ENCODE measurements at places on chromosomes 11 and 22. TPM values are rescaled to one million over a fixed set of nuclear protein-coding genes. Genes with fewer than 3 reads are reported as not detected.
A peak's percentile ranks its signal among the peaks of the same experiment; 100 is the strongest.

DNA sequence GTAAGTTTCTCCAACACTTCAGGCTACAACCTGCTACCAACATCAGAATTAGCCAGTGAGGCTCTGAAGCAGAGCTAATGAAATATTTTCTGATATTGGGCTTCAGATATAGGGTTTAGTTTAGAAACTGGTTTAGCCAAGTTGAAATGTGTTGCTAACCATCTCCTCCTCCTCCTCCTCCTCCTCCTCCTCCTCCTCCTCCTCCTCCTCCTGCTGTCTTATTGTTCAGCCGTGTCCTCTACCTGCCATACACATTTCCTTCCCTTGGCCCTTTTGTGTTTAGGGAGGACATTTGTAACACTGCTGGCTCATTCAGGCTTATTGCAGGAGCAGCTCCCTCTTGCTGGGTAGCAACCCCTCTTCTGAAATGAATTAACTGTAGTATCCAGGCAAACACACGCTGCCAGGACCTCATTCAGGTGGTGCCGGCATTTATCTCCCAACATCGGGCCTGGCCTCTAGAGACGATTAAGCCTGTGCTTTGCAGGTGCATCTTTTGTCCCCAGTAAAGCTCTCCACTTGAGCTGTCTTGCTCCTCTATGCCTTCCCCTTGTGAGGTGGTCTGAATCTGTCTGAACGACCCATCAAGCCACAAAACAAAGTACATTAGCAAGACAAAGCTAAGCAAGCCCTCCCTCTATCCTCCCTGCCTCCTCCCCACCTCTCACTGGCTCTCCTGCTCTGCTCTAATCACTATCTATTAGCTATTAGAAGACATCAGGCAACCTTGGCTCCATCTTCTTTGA, 82.9 kb downstream of the KCNJ1 start:
- H3K27ac ChIP-seq = no peak overlapping the region
- no peak for DNase-seq
- no peaks in the 10 kb centered on the region for H3K36me3 ChIP-seq
- H3K4me3 ChIP-seq = no peak overlapping the region

DNA sequence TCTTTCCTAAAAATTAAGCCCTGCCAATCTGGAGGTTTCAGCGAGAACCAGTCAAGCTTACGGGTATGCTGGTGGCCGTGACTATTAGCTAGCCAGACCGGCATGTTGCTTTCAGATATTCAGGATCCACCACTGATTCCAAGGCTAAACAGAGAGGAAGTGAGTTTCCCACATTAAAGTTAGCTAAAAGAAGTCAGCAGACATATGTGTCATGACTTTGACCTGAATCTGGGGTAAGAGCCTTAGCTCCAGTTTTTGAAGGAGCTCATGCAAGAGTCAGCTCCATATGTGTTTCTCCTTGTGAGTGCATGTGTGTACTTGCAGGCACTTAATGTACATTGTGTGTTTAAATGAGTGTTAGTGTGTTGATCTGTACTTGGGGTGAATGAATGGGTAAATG, 1.4 kb downstream of the ZFPL1 start:
- H3K27me3 ChIP-seq = no peaks in the 10 kb centered on the region
- no peak overlapping the region for H3K4me3 ChIP-seq
- no peaks in the 10 kb centered on the region for H3K36me3 ChIP-seq
- no peak for DNase-seq
- peaks cover 7% of the 10 kb centered on the region for H3K4me1 ChIP-seq
- H3K27ac ChIP-seq = no peak overlapping the region

Gene OR51F2
- total RNA-seq = not detected

- no peaks in the 10 kb centered on the region for H3K36me3 ChIP-seq
- no peak overlapping the region for H3K27ac ChIP-seq
- DNase-seq = no peak
- H3K4me1 ChIP-seq = peaks cover 10% of the 10 kb centered on the region
Observed at GRCh38 chr11:46050003-46050461, 71.2 kb downstream of the PHF21A start.

DNA sequence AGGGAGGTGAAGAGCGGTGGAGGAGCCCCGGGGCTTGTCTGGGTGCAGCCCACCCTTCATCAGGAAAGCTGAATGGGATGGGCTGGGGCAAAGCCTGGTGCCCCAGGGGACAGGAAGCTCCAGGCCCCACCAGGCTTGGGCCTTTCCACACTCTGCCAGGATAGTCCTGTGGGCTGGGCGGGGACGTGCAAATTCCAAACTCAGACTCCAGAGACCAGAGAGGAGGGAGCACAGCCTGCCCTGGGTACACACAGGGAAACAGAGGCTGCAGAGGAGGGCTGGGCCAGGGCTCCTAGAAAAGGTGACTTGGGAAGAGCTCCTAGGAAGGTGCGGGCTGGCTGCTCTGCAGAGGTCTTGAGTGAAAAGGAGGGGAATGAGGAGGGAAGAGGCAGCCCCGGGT, 124.7 kb downstream of the MED15 start:
- no peaks in the 10 kb centered on the region for H3K27me3 ChIP-seq
- H3K27ac ChIP-seq = no peak overlapping the region
- no peak for DNase-seq
- H3K4me1 ChIP-seq = no peaks in the 10 kb centered on the region
- H3K4me3 ChIP-seq = no peak overlapping the region

DNA sequence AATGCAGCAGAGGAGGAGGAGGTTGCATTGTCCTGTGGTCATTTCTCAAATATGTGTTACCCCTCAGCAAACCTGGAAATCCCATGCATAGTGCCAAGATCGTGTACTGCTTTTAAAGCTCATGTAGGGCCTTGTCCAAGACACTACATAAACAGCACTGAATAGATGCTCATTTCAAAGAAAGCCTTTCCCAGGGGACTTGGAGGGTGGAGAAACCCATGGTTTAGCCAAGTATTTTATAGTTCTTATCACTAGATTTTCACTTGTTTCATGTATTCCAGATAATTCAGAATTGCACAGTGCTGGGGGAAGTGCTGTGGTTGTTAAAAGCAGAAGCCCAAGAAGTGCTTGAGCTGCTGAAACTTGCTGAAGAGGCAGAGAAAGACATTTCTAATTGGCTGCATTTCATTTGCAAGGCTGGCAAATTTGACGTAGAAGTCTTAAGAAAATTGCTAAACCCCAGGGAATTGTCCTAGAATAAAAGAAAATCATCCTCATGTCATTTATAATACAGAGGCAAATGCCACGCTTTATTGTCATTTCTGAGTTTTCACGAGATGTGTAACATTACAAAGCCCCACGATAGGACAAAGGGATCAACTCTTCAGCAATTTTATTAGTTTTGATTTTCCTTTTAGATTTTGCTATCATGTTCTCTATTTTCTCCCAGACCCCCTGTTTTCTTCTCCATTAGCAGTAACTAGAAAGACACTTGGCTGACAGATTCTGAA, 20.1 kb downstream of the CSRP3 start:
- no peaks in the 10 kb centered on the region for H3K4me1 ChIP-seq
- H3K27ac ChIP-seq = no peak overlapping the region
- no peak overlapping the region for H3K4me3 ChIP-seq
- no peaks in the 10 kb centered on the region for H3K36me3 ChIP-seq
- H3K27me3 ChIP-seq = no peaks in the 10 kb centered on the region

- H3K27me3 ChIP-seq = no peaks in the 10 kb centered on the region
- no peaks in the 10 kb centered on the region for H3K36me3 ChIP-seq
- H3K4me3 ChIP-seq = no peak overlapping the region
- no peak overlapping the region for H3K27ac ChIP-seq
- H3K4me1 ChIP-seq = peaks cover 15% of the 10 kb centered on the region
- peak; percentile 50 for DNase-seq
Observed at GRCh38 chr11:14026961-14027360, 64.4 kb downstream of the SPON1 start.

DNA sequence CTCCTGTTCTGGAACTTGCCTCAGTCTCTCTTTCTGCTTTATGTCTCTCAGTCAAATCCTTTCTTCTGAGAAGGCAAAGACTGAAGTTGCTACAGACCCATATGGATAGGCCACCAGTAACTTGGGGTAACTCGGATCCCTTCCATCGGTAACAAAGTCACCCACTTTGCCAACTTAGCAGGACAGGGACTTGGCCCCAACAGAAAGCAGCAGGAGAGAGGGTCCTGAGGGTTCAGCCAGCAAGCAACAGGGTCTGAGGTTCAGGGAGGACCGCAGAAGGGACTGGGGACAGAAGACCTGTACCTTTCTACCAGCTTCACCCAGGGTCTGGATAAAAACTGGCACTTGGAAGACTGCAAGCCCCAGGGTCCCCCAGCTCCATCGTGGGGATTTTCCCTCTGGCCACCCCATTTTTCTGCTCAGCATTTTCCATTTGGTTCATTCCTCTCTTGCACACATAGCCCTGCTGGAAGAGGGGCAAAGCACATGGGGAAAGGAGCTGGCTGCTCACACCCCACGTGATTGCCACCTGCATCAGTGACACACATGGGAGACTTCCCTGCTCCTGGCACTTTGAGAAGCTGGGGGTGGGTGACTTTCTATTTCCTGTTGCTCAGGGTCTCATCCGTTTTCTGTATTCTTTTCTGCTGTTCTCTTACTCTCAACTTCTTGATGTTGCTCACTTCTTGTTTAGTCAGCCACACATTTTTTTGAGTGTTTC, 34.6 kb upstream of the GNAZ start:
- no peak overlapping the region for H3K4me3 ChIP-seq
- H3K36me3 ChIP-seq = no peaks in the 10 kb centered on the region
- peaks cover 2% of the 10 kb centered on the region for H3K4me1 ChIP-seq
- H3K27ac ChIP-seq = no peak overlapping the region
- no peaks in the 10 kb centered on the region for H3K27me3 ChIP-seq

GRCh38 chr22:35777335-35777975, 59.8 kb downstream of the APOL5 start:
- no peak overlapping the region for H3K27ac ChIP-seq
- peaks cover 4% of the 10 kb centered on the region for H3K4me1 ChIP-seq
- DNase-seq = no peak
- H3K27me3 ChIP-seq = no peaks in the 10 kb centered on the region

DNA sequence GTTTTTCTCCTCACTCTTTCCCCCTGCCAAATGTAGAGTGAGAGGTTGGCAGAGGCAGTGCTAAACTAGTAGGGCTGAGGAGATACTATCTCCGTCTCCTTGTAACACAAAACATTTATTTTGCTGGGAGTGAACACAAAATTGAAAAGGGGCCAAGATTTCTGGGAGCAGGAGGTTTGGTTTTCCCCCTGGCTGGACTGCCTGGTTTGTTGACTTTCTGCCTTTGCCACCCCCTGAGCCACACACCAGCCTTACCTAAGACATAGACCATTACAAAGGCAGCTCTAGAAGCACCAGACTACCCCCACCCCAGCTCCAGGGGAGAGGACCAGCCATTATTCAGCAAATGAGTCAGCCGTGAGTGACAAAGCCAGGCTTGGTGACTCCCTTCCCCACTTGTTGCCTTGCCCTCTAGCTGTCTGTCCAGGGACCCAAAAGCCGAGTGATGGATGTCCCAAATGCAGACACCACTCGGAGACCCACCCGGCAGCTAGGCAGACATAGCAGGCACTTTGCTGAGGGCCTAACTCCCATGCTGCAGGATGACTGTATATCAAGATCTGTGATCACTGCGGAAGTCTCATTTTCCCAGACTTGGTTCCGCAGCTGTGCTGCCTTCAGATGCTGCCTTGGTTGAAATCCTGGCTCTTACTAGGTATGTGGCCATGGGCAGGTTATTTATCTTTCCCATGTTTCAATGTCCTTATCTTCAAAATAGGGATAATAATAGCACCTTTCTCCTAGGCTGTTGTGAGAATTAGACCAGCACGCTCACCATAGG, 17.7 kb upstream of the CDON start:
- no peaks in the 10 kb centered on the region for H3K27me3 ChIP-seq
- peaks cover 8% of the 10 kb centered on the region for H3K4me1 ChIP-seq
- no peak overlapping the region for H3K4me3 ChIP-seq
- H3K36me3 ChIP-seq = no peaks in the 10 kb centered on the region
- no peak for DNase-seq
- H3K27ac ChIP-seq = no peak overlapping the region

- H3K27me3 ChIP-seq = no peaks in the 10 kb centered on the region
- no peak for DNase-seq
- no peak overlapping the region for H3K4me3 ChIP-seq
- H3K36me3 ChIP-seq = no peaks in the 10 kb centered on the region
Observed at GRCh38 chr11:119461229-119461963, 38.4 kb upstream of the THY1 start.

DNA sequence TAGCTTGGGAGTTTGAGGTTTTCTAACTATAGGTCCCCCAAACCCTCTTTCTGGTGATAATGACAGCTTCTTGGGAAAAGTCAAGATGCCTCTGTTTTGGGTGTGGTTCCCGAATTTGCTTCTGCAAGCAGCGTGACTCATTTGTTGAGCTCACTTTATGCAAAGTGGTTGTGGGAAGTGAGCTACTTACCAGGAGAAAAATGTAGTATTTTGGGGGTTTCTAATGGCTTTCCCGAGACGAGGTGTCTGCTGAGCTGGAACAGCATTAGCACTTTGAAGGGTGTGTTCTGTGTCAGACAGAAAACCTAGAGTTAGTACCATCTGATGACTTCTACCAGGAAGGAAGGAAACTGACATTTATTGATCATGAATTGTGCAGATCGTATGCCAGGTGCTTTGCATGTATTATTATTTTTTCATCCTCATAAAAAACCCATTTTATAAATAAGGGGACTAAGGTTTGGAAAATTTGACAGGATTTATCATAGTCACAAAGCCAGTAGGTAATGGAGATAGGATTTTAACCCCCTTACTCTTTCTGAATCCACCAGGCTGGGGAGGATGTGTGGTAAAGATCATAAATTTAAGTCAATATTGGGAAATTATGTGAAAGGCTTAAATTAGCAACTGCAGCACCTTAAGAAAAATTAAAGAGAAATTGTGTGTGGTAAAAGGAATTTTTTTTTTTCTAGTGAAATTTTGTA, 108.8 kb upstream of the CD44 start:
- DNase-seq = no peak
- H3K27ac ChIP-seq = no peak overlapping the region
- no peaks in the 10 kb centered on the region for H3K27me3 ChIP-seq
- H3K4me1 ChIP-seq = no peaks in the 10 kb centered on the region

Gene NAALAD2
- total RNA-seq = 4.5 TPM

GRCh38 chr22:35369996-35370395, 10.9 kb upstream of the HMOX1 start:
- no peaks in the 10 kb centered on the region for H3K27me3 ChIP-seq
- H3K4me3 ChIP-seq = no peak overlapping the region
- H3K36me3 ChIP-seq = no peaks in the 10 kb centered on the region
- DNase-seq = no peak
- peak overlapping the region; percentile 57 for H3K27ac ChIP-seq

- no peak overlapping the region for H3K4me3 ChIP-seq
- H3K4me1 ChIP-seq = no peaks in the 10 kb centered on the region
- no peak overlapping the region for H3K27ac ChIP-seq
- no peaks in the 10 kb centered on the region for H3K36me3 ChIP-seq
Observed at GRCh38 chr11:133311230-133311629, 221.1 kb downstream of the OPCML start.

GRCh38 chr11:45285930-45286632, at the start of gene SYT13:
TSS of gene SYT13 (minus strand) at chr11:45286341. CDS start at chr11:45286207, 134 bp downstream.
- H3K4me1 ChIP-seq = peaks cover 2% of the 10 kb centered on the region
- no peak within 1 kb of the TSS for H3K27ac ChIP-seq
- no peak within 1 kb of the TSS for H3K4me3 ChIP-seq
- H3K27me3 ChIP-seq = no peaks in the 10 kb centered on the region
- DNase-seq = no peak

Gene ATF4
- 252 TPM for total RNA-seq

Gene P2RY2
- 0.99 TPM for total RNA-seq

Gene VSIG10L2
- 1.1 TPM for total RNA-seq

GRCh38 chr11:1150769-1151365, 6.9 kb upstream of the MUC5AC start:
- no peaks in the 10 kb centered on the region for H3K27me3 ChIP-seq
- H3K27ac ChIP-seq = no peak overlapping the region
- no peak overlapping the region for H3K4me3 ChIP-seq
